CD14-positive monocyte (primary cell): ENCODE measurements at places on chromosomes 13 and 19. TPM values are rescaled to one million over a fixed set of nuclear protein-coding genes. Genes with fewer than 3 reads are reported as not detected.

The AP1M2 gene
- polyA plus RNA-seq: 0.36 TPM

The CDX2 gene
- not detected for polyA plus RNA-seq

The SPRED3 gene
- polyA plus RNA-seq: not detected

The FAM216B gene
- not detected for polyA plus RNA-seq

The IGFL2 gene
- polyA plus RNA-seq: not detected

The LINGO3 gene
- 2.2 TPM for polyA plus RNA-seq

GRCh38 chr19:50565984-50566903 is 2.0 kb downstream of the LRRC4B start:
- no peaks in the 10 kb centered on the region for H3K36me3 ChIP-seq
- H3K27me3 ChIP-seq: peaks cover 49% of the 10 kb centered on the region
- no peak for DNase-seq
- no peak overlapping the region for H3K4me3 ChIP-seq
- no peaks in the 10 kb centered on the region for H3K4me1 ChIP-seq
- no peak overlapping the region for H3K27ac ChIP-seq

DNA sequence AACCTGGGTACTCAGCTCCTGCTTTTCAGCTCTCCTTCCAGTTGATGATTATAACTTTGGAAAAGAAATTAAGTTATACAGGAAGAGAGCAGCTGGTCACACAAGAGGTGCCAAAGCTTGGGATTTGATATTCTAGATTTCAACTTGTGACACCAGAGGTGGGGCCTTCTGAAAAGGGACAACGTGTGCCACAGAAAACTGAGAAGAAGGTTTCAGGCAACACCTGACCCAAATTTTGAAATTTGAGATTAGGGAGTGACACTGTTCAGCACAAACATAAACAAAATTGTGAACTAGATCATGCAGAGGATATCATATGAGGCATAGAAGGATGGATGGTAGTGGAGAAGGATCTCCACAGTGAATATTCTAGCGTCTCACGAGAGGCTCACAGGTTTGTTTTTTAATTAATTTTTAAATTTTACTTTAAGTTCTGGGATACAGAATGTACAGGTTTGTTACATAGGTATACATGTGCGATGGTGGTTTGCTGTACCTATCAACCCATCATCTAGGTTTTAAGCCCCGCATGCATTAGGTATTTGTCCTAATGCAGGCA is 379.7 kb downstream of the ENOX1 start:
- no peaks in the 10 kb centered on the region for H3K4me1 ChIP-seq
- H3K27me3 ChIP-seq: no peaks in the 10 kb centered on the region
- no peaks in the 10 kb centered on the region for H3K36me3 ChIP-seq
- no peak for DNase-seq
- no peak overlapping the region for H3K27ac ChIP-seq
- no peak overlapping the region for H3K4me3 ChIP-seq

DNA sequence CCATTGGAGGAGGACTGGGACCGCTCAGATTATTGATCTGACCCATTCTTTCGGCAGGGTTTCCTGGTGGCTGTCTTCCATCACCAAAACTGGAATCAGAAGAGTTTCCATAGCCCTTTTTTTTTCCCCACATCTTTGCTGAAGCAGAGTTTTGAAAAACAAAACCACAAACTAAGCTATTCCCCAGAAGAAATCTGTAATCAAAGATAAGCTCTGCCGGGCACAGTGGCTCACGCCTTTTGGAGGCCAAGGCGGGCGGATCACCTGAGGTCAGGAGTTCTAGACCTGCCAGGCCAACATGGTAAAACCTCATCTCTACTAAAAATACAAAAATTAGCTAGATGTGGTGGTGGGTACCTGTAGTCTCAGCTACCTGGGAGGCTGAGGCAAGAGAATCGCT is 4.2 kb upstream of the ICAM1 start:
- peaks cover 22% of the 10 kb centered on the region for H3K4me1 ChIP-seq
- no peaks in the 10 kb centered on the region for H3K27me3 ChIP-seq
- no peak overlapping the region for H3K4me3 ChIP-seq
- DNase-seq: no peak
- no peaks in the 10 kb centered on the region for H3K36me3 ChIP-seq

GRCh38 chr13:49669735-49670309 is 21.5 kb downstream of the EBPL start:
- H3K4me3 ChIP-seq: no peak overlapping the region
- H3K4me1 ChIP-seq: peaks cover 6% of the 10 kb centered on the region
- no peak for DNase-seq
- no peak overlapping the region for H3K27ac ChIP-seq
- H3K36me3 ChIP-seq: peaks cover 15% of the 10 kb centered on the region

GRCh38 chr19:46766569-46767317 is 20.5 kb upstream of the STRN4 start:
- no peaks in the 10 kb centered on the region for H3K27me3 ChIP-seq
- H3K27ac ChIP-seq: no peak overlapping the region
- DNase-seq: peak; percentile 63

- H3K4me1 ChIP-seq: no peaks in the 10 kb centered on the region
- no peak for DNase-seq
- no peak overlapping the region for H3K4me3 ChIP-seq
- no peaks in the 10 kb centered on the region for H3K36me3 ChIP-seq
- no peaks in the 10 kb centered on the region for H3K27me3 ChIP-seq
Measured at GRCh38 chr13:108609353-108609752, 20.1 kb upstream of the MYO16 start.

DNA sequence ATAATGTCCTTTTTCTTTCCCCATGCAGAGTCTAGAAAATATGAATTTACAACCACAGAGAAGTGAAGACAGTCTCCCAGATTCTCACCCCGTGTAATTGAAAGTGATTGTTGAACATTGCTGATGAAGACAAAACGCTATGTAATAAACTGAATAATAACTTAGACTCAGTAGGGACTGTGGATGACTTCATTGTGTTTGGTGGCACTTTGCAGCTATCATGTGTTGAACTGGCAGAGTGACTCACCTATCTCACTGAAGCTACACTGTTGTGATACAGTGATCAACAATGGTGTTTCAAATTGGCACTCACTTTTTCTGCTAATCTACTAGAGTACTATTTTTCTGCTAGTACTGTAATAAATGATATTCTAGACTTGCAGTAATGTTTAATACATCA is 261.3 kb downstream of the DACH1 start:
- DNase-seq: no peak
- H3K36me3 ChIP-seq: no peaks in the 10 kb centered on the region
- no peak overlapping the region for H3K27ac ChIP-seq
- no peaks in the 10 kb centered on the region for H3K27me3 ChIP-seq
- no peak overlapping the region for H3K4me3 ChIP-seq
- peaks cover under 1% of the 10 kb centered on the region for H3K4me1 ChIP-seq

- no peak overlapping the region for H3K27ac ChIP-seq
- no peaks in the 10 kb centered on the region for H3K27me3 ChIP-seq
- no peak for DNase-seq
- no peak overlapping the region for H3K4me3 ChIP-seq
- no peaks in the 10 kb centered on the region for H3K4me1 ChIP-seq
- no peaks in the 10 kb centered on the region for H3K36me3 ChIP-seq
Measured at GRCh38 chr13:65600702-65601101, 1629.4 kb downstream of the PCDH9 start.

GRCh38 chr19:13795595-13796300 is 505 bp downstream of the ZSWIM4 start:
- H3K4me3 ChIP-seq: peak overlapping the region; percentile 44
- no peak for DNase-seq
- H3K27ac ChIP-seq: peak overlapping the region; percentile 90
- peaks cover 27% of the 10 kb centered on the region for H3K4me1 ChIP-seq
- no peaks in the 10 kb centered on the region for H3K27me3 ChIP-seq

DNA sequence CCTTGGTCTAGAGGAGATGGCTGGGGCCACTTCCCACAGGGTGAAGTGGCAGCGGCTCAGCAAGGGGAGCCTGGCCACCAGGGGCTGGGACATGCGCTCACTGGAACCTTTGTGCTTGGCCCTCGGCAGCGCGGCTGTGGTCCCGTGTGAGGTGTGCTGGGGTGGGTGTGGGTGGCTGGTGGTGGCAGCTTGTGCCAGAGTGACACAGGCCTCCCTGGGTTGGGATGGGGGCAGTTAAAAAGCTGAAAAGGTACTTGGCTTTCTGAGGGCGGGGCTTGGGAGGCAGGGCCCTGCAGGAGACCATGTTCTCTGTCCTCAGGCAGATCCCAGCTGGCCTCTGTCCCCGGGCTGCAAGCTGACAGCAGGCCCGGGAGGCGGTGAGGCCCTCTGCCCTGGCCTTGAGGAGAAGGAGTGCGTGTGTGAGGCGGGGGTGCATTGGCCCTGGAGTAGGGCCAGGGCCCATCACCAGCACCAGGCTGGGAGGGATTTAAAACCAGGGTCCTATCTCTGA is 17.3 kb downstream of the MPND start:
- H3K4me3 ChIP-seq: no peak overlapping the region
- DNase-seq: no peak
- H3K27ac ChIP-seq: no peak overlapping the region
- H3K27me3 ChIP-seq: no peaks in the 10 kb centered on the region
- no peaks in the 10 kb centered on the region for H3K4me1 ChIP-seq

DNA sequence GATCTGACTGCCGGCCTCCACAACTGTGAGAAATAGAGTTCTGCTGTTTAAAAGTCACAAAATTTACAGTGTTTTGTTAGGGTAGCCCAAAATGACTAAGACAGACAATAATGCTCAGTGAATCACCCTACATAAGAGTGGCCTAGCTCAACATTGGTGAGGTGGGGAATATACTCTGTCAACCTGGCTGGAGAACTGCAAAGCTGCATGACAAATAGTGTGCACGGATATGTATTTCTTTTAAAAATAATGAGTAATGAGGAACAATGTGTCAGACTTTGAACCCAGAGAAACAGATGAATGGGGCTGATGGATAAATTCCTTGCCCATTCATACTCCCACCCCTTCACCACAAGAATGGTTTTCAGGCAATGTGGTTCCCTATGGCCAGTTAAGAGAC is 372.4 kb downstream of the SUCLA2 start:
- no peaks in the 10 kb centered on the region for H3K36me3 ChIP-seq
- no peak overlapping the region for H3K4me3 ChIP-seq
- no peaks in the 10 kb centered on the region for H3K4me1 ChIP-seq
- no peaks in the 10 kb centered on the region for H3K27me3 ChIP-seq
- DNase-seq: no peak

GRCh38 chr13:39530916-39531315 is 72.1 kb downstream of the LHFPL6 start:
- DNase-seq: no peak
- no peaks in the 10 kb centered on the region for H3K4me1 ChIP-seq
- H3K27me3 ChIP-seq: no peaks in the 10 kb centered on the region

GRCh38 chr13:34307607-34308006 is 489.7 kb downstream of the RFC3 start:
- no peak overlapping the region for H3K27ac ChIP-seq
- no peaks in the 10 kb centered on the region for H3K36me3 ChIP-seq
- no peaks in the 10 kb centered on the region for H3K27me3 ChIP-seq
- H3K4me3 ChIP-seq: no peak overlapping the region
- H3K4me1 ChIP-seq: no peaks in the 10 kb centered on the region
- no peak for DNase-seq

DNA sequence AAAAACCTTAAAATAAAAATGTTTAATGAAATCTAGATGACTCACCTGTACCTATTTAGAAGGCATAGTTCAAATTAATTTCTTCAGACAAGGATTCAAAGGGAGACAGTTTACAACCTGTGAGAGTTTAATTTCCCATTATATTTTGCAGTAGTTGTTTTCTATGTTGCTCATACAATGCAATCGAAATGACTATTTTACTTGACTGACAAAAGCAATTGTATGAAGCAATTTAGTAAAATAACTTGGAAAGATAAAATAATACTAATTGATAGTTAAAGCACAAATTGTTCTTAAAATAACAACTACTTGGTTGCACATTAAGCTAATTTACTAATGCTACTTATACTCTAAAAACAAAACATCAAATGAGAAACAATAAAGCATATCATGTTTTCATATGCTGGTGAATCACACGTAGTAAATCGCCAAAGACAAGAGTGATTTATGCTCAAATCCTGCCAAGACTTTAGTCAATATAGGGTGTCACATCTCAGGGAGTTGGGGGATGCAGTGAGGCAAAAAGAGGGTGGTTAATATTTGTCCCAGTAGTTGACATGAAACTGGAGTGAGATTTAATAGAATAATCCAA is 6.4 kb downstream of the DACH1 start:
- H3K4me1 ChIP-seq: peaks cover 4% of the 10 kb centered on the region
- H3K27me3 ChIP-seq: no peaks in the 10 kb centered on the region
- no peak overlapping the region for H3K27ac ChIP-seq

DNA sequence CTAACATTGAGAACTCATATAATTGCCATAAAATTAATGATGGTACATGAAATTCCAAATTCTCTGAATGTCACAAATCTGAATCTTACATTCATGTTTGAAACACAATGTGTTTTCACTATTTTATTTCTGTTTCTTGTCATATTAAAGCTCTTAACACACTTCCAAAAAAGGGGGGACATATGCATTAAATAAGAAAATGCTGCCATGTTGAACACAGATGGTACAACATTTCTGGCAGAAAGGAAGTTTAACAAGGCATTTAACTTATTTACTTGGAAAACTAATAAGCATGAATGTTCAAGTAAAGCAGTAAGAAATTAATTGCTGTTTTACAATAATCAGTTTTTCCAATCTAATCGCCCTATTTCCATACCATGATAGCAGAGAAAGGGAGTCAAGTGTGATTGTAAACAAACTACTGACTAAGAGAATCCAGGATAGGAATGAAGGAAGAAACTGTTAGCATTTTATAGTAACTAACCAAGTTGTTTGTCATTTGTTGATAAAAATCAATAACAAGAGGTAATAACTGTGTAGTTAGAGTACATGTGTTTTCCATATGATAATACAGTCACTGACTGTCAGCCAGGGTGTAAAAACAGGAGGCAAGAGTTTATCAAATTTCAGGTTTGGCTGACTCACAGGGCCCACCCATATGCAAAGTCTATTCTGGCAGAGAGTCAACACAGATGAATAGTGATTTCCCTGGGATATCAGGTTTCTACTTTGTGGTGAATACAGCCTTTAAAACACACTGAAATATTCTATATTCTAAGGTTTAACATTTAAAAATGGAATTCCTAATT is 5.7 kb upstream of the FOXO1 start:
- no peak overlapping the region for H3K27ac ChIP-seq
- H3K4me1 ChIP-seq: peaks cover 13% of the 10 kb centered on the region
- no peak overlapping the region for H3K4me3 ChIP-seq
- no peak for DNase-seq
- no peaks in the 10 kb centered on the region for H3K27me3 ChIP-seq
- no peaks in the 10 kb centered on the region for H3K36me3 ChIP-seq
